Activated CD4-positive, alpha-beta T cell treated with anti-CD3 and anti-CD28 coated beads, Interleukin-2, amount 10 ng/mL, durations not matched to agents 24 days and 14 days (primary cell): ENCODE measurements at places on chromosomes 1 and 21. TPM values are rescaled to one million over a fixed set of nuclear protein-coding genes. Genes with fewer than 3 reads are reported as not detected.

DNA sequence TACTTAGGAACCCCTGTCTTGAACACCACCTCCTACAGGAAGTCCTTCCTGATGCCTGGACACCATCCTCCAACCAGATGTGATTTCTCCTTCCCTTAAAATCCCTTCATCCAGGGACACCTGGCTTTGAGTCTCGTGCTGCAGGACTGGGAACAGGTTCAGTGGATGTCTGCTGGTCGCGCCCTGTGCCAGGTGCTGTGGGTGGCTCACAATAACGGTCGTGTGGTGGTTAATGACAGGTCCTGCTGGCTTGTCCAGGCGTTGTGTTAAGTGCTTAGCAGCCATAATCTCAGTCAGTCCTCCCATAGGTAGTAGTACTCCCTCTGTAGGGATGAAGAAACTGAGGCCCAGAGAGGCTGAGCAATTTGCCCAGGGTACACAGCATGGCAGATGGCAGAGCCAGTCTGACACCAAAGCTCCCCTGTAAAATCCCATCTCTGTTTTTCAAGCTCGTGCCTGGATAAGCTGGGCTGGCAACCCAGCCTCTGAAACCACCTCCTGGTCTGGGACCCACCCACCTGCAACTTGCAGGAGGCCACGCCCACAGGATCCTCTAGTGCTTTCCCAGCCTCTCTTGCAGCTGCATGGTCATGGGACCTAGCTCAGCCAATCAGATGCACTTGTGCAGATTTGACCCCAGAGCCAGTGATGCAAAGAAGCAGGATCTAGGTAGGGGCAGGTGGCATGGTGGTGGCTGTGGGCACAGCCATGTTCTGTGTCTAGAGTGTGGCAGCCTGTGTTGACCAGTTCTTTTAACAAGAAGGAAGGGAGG, 106.0 kb upstream of the IFFO2 start:
- peaks cover 5% of the 10 kb centered on the region for H3K27me3 ChIP-seq
- peaks cover 4% of the 10 kb centered on the region for H3K36me3 ChIP-seq
- no peak overlapping the region for H3K27ac ChIP-seq
- peaks cover 3% of the 10 kb centered on the region for H3K4me1 ChIP-seq
- peak; percentile 75 for DNase-seq

GRCh38 chr1:115246526-115246925, 91.5 kb downstream of the NGF start:
- H3K4me3 ChIP-seq: no peak overlapping the region
- H3K27ac ChIP-seq: no peak overlapping the region
- H3K4me1 ChIP-seq: no peaks in the 10 kb centered on the region
- no peaks in the 10 kb centered on the region for H3K36me3 ChIP-seq
- DNase-seq: no peak
- peaks cover 6% of the 10 kb centered on the region for H3K27me3 ChIP-seq

DNA sequence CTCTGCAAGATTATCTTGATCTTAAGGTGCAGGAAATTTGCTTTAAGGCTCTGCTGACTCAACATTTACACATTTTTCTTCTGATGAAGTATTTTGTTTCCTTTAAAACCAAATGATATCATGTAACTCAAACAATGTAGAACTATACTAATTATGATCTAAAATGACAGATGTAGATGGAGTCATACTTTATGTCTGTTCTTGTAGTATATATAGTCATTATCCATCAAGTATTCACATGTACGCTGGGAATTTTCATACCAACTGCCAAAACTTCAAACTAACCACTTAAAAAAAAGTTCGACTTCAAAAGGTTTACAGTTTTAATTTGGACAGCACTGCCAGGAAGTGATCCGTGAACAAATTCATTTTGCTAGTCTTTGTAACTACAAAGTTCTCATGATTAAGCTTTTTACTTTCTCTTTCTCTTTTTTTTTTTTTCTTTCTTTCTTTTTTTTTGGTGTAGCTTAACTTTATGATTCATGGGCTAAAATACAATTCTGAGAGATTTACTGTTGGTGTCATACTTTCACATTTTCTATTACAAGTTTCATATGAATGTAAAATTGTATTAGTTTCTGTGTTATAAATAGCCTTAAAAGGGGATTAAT, 509.0 kb upstream of the CXADR start:
- no peak for DNase-seq
- no peaks in the 10 kb centered on the region for H3K4me1 ChIP-seq
- no peaks in the 10 kb centered on the region for H3K27me3 ChIP-seq
- H3K4me3 ChIP-seq: no peak overlapping the region
- H3K36me3 ChIP-seq: no peaks in the 10 kb centered on the region

DNA sequence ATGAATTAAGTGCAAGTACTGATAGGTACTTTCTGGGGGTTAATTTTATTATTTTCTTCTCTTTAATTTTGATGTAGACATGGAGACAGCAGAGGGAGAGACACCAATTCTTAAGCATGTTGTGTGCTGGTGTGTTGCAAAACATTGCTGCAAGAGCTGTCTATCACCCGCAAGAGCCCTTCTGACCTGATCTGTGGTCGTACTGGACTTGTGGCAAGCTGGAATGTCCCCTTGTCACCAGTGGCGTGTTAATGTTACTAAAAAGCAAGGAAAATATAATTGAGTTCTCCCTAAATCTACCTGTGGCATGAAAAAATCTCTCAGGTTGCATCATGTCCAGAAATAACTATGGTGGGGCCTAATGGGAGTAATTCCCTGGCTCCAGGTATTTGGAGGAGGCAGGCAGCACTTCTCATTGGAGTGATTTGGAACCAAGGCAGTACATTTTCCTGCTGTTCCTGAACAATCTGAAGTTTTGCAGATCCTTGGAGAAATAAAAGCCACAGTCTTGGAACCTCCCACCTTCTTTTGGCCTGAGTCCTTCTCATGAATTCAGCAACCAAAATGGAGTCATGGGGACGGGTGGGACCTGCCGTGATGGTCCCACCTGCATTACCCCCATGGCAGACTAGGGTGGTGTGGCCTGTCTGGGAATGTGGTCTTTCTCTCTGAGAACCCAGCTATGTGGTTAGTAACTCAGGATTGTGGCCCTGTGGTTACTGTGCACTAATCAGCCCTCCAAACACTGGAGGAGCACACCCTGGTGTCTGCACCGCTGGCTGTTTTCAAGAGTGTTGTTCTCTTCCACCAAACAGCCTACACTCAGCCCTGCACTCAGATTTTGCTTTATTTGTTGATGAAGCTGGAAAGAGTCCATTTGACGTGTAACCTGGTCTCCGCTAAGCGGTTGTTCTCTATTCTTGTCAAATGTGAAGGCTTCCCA, 57.4 kb downstream of the GALNT2 start:
- peak overlapping the region; percentile 68 for H3K4me3 ChIP-seq
- H3K27ac ChIP-seq: peak overlapping the region; percentile 81
- DNase-seq: peak; percentile 75
- H3K27me3 ChIP-seq: no peaks in the 10 kb centered on the region
- H3K36me3 ChIP-seq: peaks cover 19% of the 10 kb centered on the region

DNA sequence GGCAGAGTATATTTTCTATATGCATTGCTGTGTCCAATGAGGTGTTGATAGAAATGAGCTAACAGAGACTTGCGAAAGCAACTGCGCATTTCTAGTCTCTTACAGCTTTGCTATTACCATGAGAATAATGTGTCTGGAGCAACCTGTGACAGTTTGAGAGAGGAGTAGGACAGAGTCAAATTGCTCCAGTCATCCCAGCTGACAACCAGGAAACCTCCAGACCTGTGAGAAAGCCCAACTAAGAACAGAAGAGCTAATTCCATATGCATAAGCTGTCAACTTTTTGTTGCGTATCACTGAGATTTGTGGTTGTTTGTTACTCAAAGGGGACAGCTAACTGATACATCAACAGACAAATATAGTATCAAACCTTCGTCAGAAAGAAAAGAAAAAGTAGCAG, 354.1 kb upstream of the LRRC7 start:
- no peaks in the 10 kb centered on the region for H3K27me3 ChIP-seq
- DNase-seq: no peak
- H3K4me1 ChIP-seq: no peaks in the 10 kb centered on the region
- H3K27ac ChIP-seq: no peak overlapping the region

Gene GPR25
- total RNA-seq: not detected in 2 replicates

Gene CATSPERE
- total RNA-seq: 0.14 TPM in 1 of 2 replicates, not detected in the other

Gene GBP7
- total RNA-seq: not detected in 2 replicates

Gene KTI12
- 20.4 and 22.3 TPM in 2 replicates for total RNA-seq
